ENCODE measurements at places on chromosomes 4 and X.

DNA sequence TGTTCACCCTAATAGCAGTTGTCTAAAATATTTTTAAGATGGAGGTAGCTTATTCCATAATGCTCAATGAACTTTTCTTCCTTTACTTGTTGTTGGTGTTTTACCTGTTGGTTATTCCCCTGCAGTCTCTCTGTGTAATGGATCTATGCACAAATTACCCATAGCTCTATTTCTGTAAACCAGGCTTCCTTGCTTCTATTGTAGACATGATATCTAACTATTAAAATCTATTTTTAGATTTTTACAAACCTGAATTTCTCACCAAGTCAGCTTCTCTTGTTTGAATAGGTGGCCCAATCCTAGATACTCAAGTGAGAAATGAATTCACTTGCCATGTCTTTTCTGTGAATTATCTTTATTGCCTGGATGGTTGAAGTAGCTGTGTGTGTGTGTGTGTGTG, 24.8 kb downstream of the BMP2K start:
- DNase-seq = no peak

GRCh38 chr4:102599455-102599854, 98.3 kb downstream of the NFKB1 start:
- DNase-seq = no peak

DNA sequence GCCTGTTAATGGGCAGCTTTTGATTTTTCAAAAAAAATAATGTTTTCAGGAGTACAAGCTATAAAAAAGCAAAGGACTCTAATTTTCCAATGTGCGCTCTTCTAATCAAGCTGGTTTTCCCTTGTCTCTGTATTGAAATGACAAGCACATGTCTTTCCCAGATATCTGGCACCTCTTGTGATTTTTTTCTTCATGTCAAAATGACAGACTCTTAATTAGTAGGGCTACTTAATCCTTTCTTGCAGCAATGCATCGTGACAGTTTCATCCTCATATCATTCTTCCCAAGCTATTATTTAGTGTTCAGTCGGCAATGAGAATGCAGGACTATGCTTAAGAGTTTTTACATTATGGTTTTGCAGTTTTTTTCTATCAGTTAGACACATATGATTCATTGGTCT, 139.5 kb downstream of the MAGEC1 start:
- no peak for DNase-seq

DNA sequence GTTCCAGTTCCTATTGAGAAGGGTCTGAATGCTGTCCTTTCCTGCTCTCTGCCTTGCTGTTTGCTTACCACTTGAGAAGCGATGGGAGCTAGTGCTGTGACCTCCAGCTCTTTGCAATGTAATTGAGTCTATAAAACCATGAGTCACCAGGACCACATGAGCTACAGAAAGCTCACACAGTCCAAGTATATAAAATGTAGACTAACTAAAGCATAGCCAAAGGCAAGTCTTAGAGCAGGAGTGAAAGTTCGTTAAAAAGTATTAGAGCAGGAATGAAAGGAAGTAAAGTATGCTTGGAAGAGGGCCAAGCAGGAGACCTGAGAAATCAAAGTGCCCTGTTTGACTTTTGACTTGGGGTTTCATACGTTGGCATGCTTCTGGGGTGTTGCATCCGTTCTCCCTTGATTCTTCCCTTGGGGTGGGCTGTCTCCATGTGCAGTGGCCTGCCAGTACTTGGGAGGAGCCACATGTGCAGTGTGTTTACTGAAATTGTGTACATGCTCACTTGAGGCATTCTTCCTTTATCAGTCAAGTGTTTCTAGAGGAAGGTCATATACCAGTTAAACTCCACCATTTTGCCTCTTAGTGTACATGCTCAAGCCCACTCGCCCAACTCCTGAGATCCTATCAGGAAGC, 71.3 kb upstream of the KIT start:
- no peak for DNase-seq

DNA sequence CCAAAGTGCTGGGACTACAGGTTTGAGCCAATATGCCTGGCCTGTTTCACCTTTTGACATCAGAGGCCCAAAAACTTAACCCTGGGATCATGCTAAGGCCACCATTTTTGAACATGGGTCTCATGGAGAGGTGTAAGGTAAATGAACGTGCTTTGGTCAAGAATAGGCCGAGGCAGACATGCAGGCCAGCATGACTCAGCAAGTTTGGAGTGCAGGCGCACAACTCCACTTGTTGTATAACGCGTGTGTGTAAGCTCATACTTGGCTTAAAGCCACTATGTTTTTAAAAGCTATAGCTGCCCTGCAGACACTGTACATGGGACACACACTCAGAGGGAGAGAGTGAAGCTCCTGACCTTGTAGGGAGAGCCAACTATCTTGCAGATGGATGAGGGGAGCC, 43.8 kb upstream of the HPSE start:
- DNase-seq = no peak

GRCh38 chr4:81412946-81413495, 58.7 kb downstream of the RASGEF1B start:
- no peak for DNase-seq

DNA sequence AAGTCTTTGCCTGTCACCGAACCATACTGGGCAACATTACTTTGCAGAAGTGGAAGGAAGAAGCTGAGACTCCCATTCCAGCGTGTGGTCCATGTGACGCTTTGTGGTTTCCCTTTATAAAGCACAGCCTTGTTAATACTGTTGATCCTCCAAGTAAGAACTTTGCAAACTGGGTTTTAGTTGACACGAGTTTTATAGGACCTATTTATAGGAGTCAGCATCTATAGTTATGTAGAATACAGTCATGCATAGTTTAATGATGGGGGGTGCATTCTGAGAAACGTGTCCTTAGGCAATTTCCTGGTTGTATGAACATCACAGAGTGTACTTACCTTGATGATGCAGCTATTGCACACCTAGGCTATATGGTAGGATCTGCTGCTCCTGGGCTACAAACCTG, 1879.4 kb upstream of the TENM3 start:
- no peak for DNase-seq

- no peak for DNase-seq
These were observed 2.2 kb upstream of the ACSL4 start for GRCh38 chrX:109735202-109735744.

DNA sequence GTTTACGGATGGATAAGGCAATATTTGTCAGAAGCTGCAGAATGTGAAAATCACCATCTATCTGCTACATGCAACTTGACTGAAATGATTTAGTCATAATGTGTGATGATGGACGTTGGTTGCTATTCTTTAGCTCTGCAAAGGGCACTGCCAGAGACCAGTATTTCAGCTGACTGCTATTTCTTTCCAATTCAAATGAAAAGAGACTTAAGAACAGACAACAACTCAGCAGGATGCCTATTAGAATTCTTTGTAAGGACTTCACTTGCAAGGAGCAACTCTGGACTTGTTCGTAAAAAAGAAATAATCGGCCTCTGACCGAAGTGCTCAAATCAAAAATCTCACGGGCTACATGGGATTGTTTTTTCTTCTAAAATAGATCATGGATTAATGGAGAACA, 262.7 kb downstream of the DHX15 start:
- no peak for DNase-seq

DNA sequence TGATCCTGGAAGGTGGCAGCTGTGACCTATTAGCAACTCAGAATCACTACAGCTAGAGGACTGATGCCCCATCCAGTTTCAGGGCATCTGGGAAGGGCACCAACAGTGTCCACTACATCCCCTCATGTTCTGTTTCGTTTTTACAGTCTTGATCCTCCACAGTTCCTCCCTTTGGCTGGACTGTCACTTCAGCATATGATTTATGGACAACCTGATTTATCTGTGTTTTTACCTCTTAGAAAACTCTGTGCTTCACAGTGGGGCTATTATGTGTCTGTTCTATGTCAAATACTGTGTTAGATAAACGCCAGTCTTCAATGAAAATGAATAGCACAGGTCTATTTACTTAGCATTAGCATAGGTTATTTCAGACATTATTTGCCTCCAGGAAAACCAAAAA, 63.1 kb upstream of the GRPR start:
- DNase-seq = no peak

- no peak for DNase-seq
These were observed 9.4 kb downstream of the MGST2 start for GRCh38 chr4:139674875-139675550.

- no peak for DNase-seq
These were observed 211.3 kb downstream of the TENM3 start for GRCh38 chr4:182454440-182455013.

DNA sequence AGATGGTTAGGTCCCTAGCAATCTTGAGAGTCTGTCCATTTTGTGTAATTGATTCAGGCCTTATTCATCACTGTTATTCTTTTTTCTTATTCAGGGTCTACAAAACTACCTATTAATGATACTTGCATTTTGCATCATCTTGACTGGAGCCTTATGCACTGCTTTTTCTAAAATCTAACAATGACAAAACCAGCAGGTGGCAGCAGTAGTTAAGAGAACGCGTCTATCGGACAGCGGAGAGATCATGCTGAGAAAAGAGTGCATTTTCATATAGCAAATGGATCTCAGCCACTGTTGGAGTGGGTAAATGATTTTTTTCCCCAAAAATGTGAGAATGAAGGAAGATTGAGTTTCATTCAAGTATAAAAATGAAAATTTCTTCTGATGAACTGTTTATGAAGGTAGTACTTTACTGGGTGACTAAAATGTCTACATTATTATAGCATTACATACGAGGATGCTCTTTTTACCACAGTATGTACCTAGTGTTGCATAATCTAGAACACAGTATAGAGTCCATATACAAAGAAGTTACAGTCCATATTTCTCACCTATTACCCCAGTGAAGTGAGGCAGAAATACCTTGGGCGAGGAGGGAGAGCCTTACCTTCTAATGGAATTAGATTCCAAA, 43.2 kb downstream of the TMEM144 start:
- peak; percentile 22 for DNase-seq

DNA sequence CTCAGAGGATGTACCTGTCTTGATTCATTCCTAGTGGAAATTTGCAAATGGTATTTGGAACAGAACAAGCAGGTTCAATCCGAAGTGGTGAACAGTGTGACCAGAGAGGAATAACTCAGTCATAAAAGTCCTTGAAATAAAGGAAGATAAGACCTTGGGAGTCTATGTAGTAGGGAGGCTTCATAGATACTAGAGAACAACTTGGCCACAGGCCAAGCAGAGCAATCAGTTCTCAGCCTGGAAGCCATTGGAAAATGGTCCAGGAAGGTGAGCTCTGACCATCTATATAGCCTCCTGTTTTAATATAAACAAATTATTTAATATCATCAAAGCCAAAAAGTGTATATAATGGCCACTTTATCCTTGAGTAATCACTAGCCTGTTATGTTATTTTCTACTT, 11.3 kb downstream of the TXK start:
- DNase-seq = no peak

DNA sequence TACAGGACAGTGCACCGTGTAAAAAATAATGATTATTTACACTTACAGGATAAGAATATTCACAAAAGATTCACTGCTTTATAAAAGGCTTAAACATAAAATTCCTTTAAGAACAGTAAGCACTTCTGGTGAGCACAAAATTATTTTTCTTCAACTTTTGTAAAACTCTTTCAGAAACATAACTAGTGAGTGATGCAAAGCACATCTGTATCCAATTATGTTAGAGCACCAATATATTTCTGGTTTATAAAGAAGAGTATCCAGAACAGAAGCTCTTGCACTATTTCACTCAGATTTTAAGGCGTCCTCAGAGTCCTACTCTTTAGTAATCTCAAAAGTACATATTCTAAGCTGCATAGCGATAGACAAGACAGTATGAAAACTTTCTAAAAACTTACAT, 276.0 kb downstream of the C4orf33 start:
- DNase-seq = no peak

DNA sequence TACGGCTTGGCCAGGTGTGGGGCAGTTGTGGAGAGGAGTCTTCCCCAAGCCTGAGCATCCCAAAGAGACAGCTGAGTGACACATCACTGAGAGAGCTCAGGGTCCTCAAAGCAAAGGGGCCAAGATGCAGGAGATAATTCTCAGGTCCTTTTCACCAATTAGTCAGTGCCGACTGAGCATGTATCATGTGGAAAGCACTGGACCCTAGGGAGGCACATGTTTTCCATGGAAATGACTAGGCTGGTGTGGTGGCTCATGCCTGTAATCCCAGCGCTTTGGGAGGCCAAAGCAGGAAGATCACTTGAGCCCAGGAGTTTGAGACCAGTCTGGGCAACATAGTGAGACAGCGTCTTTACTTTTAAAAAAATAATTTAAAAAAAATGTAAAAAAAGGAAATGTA, 67.3 kb upstream of the PRPS1 start:
- no peak for DNase-seq

- DNase-seq = no peak
These were observed 229.2 kb downstream of the SLC39A8 start for GRCh38 chr4:102116121-102116520.

DNA sequence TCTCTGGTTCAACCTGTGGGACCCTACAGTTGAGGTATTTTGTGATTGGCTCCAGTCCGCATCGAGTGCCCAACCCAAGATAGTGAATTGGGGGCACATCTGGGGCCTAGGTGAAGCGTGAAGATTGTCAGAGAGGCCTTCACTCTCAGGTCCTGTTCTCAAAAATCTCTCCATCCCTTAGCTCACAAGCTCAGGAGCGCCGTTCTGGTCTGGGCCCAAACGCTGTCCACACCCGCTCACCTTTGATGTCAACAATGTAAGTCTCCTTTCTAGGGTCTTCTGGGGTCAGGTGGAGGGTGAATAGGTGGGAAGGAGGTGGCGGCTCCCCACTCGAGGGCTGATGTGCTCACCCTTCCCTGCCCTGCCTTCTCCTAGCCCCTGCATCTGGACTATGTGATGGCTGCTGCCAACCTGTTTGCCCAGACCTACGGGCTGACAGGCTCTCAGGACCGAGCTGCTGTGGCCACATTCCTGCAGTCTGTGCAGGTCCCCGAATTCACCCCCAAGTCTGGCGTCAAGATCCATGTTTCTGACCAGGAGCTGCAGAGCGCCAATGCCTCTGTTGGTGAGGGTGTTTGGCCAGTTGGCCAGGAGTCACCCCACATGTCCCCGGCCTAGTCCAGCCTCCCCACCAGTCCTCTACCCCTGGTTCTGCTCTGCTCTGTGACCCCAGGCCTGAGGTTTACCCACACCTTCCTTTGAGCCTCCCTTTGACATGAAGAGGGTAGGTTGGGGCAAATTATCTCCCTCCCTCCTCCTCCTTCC, 7.6 kb upstream of the CDK16 start:
- DNase-seq = no peak

GRCh38 chrX:81308086-81308829, 106.4 kb downstream of the SH3BGRL start:
- no peak for DNase-seq

- peak; percentile 88 for DNase-seq
These were observed 3.1 kb upstream of the OCIAD2 start for GRCh38 chr4:48909697-48910096.

DNA sequence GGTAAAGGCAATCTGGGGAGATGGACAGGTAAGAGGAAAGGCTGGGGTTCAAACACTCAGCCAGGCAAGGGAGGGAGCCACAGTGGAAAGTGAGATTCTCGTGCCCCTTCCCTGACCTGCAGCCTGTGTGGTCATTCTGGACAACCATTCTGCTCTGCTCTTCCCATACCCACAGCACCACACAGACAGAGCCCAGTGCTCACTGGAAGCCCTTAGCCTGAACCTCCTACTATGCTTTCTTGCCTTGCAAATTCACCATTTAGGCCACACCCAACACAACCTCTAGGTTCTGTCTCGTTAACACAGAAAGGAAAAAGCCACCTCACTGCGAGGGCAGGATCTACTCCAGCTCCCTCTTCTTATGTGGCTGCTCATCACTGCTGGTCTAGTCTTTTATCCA, 92.7 kb downstream of the SHISA3 start:
- DNase-seq = no peak
